ENCODE measurements at places on chromosomes 16 and 17.

- DNase-seq, result peak; percentile 82
These were observed 13.9 kb upstream of the FZD2 start for GRCh38 chr17:44543213-44543904.

- DNase-seq, result no peak
These were observed 35.1 kb downstream of the MARF1 start for GRCh38 chr16:15607700-15608396.

DNA sequence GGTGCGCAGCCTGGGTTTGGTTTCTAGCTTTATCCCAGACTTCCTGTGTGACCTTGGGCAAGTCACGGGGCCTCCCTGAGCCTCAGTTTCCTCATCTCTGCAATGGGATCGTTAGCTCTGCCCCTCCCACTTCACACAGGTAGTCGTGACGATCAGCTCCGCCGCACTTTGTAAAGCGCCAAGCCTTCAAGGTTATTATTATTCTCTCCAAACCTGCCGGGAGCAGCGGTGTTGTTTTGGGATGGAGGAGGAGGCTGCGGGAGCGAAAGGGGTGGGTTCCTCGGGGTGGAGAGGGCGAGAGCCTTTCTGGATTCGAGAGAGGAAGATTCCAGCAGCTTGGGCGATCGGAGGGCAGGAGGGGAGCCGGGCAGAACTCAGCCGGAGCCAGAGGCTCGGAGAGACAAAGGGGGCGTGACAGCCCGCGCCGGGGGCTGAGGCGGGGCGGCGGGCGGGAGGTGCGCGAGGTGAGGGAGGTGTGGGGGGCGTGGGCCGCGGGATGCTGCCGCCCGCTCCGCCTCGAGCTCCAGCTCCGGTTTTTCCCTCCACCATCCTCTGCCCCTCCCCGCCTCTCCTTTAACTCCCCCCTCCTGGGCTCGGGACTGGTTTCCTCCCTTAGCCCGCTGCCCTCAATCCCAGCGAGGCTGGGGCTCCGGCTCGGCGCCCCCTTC lies at the start of gene EFNB3:
EFNB3 (plus strand) TSS at position 602 of the 668 bp plus-strand sequence. CDS start 397 bp downstream, outside the sequence.
- peak; percentile 41 for DNase-seq

- DNase-seq, result no peak
These were observed 1.1 kb downstream of the CFAP119 start for GRCh38 chr16:30760577-30761426.

DNA sequence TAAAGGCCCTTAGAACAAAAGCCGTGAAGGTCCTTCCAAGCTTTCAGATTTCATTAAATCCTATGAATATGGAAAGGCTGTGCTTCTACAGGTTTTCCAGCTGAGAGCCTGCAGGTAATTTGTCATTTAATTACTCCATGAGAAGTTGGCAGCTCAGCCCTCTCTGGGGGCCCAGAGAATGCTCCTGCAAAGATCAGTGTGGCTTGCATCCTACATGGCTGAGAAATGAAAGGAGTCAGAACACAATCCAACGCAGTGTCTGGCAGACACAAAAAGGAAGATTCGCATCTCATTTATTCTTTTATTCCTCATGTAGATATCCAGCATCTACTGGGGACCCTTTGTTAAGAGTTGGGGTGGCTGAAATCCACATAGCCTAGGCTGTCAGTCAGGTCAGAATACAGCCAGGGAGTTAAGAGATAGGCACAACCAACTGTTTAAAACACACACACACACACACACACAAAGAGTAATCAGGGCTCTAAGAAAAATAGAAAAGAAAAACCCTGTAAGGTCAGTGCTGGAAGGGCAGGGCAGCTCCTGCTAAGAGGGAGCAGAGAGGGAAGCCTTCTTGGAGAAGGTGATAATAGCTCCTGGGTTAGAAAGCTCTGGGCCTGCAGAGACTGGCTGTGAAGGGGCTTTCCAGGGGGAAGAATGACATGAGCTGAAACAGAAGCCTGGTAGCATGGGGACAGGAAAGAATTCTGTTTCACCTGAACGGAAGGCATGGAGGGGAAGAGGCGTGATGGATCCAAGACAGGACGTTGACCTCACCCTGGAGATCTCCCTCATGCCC lies 46.9 kb upstream of the WSCD1 start:
- no peak for DNase-seq

DNA sequence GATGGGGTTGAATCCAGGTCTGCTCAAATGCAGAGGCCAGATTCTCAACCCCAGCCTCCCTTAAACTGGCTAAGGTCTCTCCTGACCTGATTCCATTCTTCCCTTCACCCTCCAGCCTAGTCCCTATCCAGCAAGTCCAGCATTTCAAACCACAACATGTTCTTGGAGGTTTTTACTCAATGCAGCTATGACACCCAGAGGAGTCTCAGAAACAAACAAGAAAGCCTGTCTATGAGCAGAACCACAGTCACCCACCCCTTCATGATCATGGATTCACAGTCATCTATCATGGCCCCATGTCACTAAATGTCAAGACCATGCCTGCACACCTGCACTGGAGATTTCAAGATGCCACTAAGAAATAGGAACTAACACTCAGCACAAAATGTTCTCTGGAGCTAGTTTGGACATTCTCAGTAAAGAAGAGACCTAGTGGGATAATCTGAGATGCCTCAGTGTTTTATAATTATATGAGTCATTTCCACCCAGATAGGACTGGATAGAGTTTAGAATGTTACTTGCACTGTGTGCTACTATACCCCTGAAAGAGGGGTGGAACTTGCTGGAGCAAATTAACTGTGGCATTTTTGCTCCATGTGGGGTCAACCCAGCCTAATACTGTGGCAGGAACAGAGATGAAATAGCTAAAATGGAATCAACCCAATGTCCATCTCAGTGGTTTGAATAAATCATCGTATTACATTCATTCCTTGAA lies 9.5 kb upstream of the METTL22 start:
- no peak for DNase-seq

GRCh38 chr17:75681289-75681688 lies 14.2 kb downstream of the SAP30BP start:
- no peak for DNase-seq

DNA sequence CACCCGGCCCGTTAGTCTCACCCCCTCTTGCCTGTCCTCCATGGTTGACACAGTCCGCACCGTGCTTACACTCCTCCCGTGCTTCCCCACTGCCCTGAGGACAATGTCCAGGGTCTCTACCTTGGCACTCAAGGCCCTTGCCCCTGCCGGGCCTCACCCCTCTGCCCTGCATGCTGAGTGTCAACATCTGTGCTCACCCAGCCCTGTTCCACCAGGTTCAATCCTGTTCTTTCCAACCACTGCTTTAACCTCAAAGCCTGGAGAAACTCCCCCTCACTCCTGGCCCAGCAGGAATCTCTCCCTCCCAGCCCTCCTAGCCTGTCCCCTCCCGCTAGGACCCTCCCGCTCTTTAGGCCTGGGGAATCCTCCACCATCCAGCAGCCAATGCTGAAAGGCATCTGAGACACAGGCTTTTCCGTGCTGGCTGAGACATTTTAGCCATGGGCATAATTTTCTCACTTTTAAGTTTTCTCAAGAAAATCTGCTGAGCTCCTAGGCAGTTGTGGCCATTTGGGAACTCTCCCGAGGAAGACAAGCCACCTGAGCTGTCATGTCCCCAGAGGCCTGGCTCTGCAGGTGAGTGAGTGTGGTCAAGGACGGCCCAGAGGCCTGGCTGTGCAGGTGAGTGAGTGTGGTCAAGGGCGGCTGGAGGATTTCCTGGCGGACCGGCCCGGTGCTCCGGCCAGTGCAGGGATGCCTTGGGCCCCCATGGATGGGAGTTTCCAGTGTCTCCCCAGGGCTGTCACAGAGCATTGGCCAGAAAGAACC lies 10.8 kb upstream of the P2RX1 start:
- DNase-seq, result no peak

GRCh38 chr16:56874800-56875199 lies 9.8 kb downstream of the SLC12A3 start:
- no peak for DNase-seq
